ENCODE measurements at places on chromosomes 6 and 20. TPM values are rescaled to one million over a fixed set of nuclear protein-coding genes. Genes with fewer than 3 reads are reported as not detected.

GRCh38 chr20:45963059-45964005, 8.7 kb downstream of the ZNF335 start:
- peak; percentile 48 for DNase-seq

GGTLC1 gene
- total RNA-seq: not detected

GRCh38 chr6:154457046-154457713, 53.3 kb downstream of the CNKSR3 start:
- DNase-seq: peak; percentile 44

DNA sequence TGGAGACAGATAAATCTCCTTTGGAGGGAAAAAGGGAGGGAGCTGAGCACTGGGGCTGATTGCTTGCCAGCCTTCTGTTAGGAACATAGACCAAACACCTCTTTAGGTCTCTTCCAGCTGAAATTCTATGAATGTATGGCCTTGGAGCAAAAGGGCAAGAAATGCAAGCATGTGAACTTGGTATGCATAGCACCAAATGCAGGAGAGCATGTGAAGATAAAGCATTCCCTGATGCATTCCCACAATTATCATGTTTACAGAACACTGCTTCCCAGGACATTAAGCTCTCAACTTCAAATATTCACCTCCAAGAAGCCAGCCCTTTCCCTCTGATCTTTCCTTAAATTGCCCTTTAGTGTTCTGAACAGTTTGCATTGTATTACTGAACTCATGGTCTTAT, 15.6 kb downstream of the RIPOR2 start:
- no peak for DNase-seq

GRCh38 chr20:51700809-51701285, 67.3 kb downstream of the ATP9A start:
- DNase-seq: peak; percentile 40

GRCh38 chr6:28588666-28589065, 63.0 kb downstream of the GPX5 start:
- DNase-seq: no peak

DNA sequence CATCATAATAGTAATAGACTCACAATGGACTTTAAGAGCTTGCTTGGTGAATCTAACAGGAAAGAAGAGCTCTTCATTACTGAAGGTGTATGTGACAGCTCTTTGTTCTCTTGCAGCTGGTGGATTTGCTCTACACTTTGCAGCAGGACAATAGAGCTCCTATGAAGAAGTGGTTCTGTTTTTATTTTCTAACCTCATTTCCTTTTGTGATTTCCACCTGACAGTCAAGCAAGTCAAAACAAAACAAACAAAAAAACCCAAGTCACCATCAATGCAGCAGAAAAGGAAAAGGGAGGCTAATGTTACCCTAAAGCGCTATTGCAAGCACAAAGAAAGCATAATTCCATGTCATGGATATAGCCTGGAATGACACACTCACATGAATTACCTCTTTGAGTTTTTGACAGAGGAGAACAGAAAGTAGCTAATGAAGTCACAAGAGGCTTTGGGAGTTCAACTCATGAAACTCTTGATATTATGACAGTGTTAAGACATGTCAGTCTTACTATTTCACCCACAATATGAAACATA, 1188.1 kb downstream of the EPHA7 start:
- no peak for DNase-seq

BANF2 gene
- total RNA-seq: not detected

DNA sequence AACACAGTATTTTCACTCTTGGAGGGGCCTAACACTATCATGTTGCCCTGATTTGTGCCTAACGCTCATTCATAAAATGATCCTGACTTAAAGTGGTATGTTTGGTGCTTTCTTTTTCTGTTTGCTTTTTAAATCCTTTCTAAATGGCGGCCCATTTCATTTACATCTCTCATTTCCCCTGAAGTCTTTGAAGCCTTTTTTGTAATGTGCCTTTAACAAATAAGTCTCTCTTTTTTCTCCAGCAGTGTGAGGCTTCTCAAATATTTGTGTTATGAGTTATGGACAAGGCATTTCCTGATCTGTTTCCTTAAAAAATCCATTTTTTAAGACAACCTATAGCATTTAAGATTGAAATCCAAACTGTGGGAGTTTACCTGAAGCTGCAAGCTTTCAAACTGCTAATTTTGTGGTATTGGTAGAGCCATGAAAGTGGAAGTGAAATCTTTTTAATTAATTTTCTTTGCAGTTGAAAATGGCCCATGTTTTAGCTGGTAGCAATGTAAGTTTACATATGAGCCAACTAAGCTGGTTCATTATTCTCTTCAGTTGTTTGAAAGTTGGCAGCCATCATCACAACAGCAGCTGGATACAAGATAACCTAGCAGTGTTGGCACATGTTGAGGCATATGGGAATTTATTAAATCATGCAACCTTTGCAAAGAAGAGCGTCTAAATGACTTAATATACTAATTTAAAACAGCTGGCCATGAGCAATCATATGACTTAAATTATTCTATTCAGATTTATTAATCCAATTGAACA, 469.7 kb downstream of the CDKAL1 start:
- DNase-seq: peak; percentile 20

GRCh38 chr6:47146431-47147174, 104.5 kb upstream of the ADGRF1 start:
- DNase-seq: no peak

- no peak for DNase-seq
Measured at GRCh38 chr6:6661684-6662083, 73.2 kb downstream of the LY86 start.

DNA sequence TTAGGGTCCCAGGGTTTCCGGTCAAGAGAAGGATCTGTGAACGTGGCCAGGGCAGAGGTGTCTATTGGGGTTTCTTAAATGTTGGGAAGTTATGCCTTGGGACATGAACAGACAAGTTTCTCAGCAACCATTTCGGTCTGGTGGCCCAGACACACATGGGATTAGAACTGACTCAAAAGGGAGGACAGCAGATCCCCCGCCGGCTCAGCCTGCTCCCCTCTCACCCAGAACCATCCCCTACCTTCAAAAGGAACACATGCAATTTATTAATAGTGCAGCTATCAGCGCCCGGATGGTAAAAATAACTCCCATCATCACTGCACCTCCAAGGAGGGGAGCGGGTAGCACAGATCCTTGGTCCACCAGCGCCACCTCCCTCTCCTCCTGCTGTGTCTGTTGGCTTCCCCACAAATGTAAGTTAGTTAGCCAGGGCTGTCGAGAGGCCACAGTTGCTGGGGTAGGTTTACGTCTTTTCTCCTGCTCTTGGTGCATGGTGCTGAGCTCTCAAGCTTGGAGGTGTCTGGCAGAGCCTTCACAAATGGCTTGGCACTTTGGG, 77.1 kb downstream of the TRAM2 start:
- no peak for DNase-seq

DNA sequence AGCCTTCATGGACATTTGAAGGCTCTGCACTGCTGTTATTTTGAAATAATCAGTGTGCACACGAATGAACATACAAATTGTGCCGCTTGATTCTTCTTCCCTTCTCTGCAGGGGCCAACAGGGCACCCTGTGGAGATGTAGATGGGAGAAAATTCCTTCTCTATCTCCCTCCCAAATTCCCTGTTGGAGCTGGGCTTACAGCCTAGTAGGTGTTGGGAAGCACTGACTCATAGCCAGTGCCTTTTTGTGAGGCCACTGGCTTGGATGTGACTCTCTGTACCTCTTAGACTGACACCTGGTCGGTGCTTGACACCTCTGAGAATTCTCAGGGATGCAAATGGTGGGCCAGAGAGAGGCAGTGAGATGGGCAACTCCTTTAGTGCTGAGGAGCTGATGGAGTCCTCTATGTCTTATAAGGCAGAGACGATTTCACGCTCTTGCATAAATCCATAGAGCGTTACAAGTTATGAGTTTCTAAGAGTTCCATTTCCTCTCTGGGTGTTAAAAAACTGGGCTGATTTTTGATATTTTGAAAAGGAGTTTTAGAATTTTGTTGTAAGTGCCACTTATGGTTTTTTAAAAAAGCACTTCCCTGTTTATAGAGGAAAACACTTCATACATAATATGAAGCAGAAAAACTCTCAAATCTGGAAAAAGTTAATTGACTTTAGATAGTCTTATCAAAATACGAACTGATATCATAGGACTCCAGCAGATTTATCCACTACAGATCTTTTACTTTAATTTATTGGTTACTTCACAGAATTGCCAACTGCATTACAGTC, 89.8 kb upstream of the MAP3K7 start:
- DNase-seq: no peak

- DNase-seq: peak; percentile 22
Measured at GRCh38 chr20:44419131-44419844, 56.4 kb upstream of the TTPAL start.

TRIM10 gene
- not detected for total RNA-seq

GRCh38 chr6:21053612-21054011, 519.4 kb downstream of the CDKAL1 start:
- peak; percentile 3 for DNase-seq

GRCh38 chr6:33407132-33407718, 3.6 kb upstream of the PHF1 start:
- DNase-seq: peak; percentile 31

- DNase-seq: peak; percentile 46
Measured at GRCh38 chr6:159110013-159110412, 59.2 kb upstream of the FNDC1 start.

BPI gene
- total RNA-seq: not detected

GRCh38 chr20:43151901-43152300, 37.8 kb downstream of the PTPRT start:
- no peak for DNase-seq

DNA sequence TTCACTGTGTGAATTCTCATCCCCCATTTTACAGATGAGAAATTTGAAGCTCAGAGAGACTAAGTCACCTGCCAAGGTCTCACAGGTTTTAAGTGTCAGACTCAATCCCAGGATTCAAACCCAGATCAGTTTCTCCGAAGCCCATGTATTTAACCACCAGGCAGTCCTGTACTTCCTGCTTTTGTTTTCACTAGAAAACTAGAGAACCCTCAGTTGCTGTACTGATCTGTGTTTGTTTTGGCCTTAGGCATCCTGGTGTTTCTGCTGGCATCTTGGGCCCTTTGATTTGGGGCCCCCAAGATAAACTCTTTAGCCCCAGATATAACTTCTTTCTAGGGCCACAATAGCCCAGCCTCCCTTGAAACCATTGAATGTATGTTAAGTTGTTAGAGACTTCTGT, 36.5 kb downstream of the PPP1R16B start:
- no peak for DNase-seq

DNA sequence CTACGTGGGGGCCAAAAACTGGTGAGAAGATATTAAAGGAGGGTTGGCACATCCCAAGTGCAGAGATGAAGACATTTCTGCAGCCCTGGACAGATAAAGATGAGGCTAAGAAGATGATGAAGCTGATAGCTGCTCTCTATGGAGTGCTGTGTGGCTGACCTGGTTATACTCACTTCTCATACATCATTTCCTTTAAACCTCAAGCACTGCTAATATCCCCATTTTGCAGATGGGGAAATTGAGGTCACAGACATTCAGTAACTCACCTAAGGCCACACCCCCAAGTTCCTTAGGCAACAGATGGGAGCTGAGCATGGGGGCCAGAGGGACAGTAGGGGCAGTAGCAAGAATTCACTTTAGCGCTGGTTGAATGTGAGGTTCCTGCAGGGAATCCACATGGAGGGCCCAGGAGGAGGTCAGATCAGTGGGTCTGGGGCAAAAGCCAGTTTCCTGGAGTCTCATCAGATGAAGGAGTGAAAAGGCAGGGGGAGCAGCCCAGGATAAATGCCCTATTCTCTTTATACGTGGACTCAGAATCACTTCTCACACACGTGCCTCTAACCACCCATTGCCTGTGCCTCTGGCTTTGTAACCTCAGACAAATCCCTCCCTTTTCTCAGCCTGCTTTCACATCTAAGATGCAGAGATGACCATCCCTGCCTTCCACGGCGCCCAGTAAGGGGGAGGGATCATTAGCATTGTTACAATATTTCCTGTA, 125.8 kb downstream of the NFATC2 start:
- no peak for DNase-seq

DNA sequence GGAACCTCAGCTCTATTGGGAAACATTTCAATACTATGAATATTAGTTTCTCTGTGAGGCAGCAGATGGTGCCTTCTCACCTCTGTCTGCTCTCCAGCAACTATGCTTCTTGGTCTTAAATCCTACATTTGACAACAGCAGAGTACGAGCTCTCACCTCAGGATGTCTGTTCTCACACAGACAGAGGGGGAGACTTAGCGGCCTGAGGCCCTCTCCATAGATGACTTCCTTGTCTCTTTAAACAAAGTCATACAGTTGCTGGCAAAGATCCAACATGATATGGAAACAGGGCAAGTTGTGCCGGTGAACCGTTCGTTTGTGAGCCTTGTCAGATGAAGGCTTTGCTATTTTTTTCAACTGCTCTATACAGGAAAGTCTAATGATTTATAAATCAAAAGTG, 43.7 kb upstream of the GABRR1 start:
- no peak for DNase-seq

DNA sequence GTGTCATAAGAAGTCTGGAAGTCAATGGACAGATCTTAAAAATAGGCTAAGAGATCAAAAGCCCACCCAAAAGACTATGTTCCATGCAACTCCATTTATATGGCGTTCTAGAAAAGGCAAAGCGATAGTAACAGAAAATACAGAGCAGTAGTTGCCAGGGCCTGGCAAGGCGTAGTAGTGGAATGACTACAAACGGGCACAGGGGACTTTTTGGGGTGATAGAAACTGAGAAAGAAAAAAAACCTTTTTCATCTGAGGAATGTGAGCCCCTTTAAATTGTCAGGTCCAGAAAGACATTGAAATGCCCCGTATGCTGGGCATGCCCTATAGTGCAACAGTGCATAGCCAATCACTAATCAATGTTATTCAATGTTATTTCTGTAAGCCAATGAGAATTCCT, 47.2 kb upstream of the FAM50B start:
- DNase-seq: no peak

GPR6 gene
- not detected for total RNA-seq

SERINC3 gene
- 103 TPM for total RNA-seq

DNA sequence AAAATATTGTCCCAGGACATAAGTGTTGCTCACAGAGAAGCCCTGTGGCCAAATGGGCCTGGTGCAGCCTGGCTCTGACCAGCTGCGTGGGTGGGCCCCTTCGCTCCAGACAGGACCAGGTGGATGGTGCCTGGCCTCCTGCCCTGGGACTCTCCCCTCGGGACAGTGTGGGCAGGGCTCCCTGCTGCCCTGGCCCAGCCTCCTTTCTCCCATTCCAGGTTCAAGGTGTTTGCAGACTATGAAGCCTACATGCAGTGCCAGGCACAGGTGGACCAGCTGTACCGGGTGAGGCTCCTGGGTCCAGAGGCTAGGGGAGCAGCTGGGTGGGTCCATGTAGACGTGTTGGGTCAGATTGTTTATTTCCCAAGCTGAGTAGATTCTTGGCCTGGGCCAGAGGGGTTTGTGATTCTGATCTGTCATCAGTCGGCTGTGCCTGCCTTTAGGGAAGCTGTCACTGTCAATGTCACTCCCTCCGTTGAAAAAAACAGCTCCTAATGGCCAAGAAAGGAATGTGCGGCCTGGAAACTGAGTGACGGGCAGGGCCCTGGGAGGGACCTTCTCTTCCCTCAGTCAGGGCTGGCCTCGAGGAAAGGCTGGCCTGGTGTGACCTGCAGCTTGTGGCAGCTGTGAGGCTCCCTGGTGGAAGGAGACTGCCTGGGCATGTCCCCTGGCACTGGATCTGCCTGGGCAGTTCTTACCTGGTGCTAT, 47.7 kb downstream of the PYGB start:
- no peak for DNase-seq

Measured in A172 (cell line).